ENCODE measurements at places on chromosomes 7 and 10.

- no peak for DNase-seq
These were observed 37.0 kb downstream of the GSDME start for GRCh38 chr7:24720283-24720682.

DNA sequence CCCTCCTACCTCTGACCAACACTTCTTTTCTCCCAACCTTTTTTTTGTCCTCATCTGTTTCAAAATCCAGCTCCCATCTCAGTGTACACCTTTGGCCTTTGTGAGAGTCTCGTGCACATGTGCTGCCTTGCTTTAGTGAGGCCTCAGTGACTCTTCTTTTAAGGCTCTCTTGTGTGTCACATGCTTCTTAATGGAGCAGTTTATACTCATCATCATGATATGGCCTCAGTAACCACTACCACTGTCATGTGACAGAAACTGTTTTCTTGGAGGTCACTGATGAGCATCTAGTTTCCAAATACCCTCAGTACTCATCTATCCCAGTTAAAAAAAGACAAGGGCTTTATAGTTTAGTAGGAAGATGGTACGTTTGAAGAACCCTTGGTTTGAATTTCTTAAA, 8.1 kb upstream of the ARHGAP22 start:
- DNase-seq: no peak

GRCh38 chr7:80722616-80723195, 84.3 kb downstream of the CD36 start:
- DNase-seq: peak; percentile 79

DNA sequence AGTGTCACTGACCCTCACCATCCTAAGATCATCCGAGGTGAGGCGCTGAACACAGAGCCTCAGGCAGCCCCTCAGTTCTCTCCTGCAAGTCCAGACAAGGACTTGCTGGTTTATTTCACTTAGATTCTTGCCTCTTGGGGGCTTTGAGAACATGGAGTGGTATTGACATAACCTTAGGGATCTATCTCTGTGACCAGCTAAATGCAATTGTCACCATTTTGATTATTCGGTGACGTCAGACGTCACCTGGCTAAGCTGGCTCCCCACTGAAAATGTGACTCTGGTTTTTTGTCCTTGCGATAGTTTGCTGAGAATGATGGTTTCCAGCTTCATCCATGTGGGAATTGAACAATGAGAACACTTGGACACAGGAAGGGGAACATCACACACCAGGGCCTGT, 49.2 kb upstream of the SFMBT2 start:
- DNase-seq: no peak

DNA sequence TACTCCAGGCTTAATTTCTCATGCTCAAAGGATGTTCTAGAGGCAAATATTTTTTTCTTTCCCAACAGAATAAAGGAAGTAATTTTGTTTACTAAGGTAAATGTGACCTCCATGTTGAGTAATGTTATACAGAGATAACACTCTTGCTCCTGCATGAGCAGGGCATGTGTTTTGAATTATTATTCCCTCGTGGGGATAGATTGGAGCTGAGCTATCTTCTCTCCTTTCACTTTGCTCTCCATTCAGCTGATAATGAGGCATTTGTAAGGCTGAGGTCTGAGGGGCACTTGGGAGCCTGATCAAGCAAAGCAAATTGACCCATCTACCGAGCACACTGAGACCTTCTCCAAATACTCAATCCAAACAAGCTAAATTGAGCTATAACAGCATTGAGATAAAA, 50.7 kb upstream of the GHITM start:
- DNase-seq: no peak

GRCh38 chr10:74365109-74365508, 214.1 kb downstream of the ADK start:
- no peak for DNase-seq

- DNase-seq: no peak
These were observed 113.3 kb downstream of the ITGA8 start for GRCh38 chr10:15606377-15606776.

DNA sequence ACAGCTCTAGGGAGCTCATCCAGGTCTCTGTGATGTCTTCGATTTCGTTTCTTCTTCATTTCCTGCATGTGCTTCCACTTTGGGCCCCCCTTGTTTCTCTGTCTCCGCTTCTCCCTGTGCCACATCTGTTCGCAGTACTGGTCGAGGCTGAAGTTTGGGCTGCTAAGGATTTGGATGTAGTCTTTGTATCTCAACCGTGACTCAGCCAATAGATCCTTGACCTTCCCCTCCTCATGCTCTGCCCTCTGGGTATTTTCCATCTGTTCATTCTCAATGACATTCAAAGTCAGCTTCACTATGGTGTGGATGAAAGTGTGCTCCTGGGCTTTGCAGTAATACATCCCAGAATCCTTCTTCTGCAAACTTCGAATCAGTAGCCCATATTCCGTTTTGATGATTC, 187.4 kb downstream of the SEMA3D start:
- no peak for DNase-seq

GRCh38 chr7:154777489-154777888, 225.4 kb downstream of the PAXIP1 start:
- no peak for DNase-seq

DNA sequence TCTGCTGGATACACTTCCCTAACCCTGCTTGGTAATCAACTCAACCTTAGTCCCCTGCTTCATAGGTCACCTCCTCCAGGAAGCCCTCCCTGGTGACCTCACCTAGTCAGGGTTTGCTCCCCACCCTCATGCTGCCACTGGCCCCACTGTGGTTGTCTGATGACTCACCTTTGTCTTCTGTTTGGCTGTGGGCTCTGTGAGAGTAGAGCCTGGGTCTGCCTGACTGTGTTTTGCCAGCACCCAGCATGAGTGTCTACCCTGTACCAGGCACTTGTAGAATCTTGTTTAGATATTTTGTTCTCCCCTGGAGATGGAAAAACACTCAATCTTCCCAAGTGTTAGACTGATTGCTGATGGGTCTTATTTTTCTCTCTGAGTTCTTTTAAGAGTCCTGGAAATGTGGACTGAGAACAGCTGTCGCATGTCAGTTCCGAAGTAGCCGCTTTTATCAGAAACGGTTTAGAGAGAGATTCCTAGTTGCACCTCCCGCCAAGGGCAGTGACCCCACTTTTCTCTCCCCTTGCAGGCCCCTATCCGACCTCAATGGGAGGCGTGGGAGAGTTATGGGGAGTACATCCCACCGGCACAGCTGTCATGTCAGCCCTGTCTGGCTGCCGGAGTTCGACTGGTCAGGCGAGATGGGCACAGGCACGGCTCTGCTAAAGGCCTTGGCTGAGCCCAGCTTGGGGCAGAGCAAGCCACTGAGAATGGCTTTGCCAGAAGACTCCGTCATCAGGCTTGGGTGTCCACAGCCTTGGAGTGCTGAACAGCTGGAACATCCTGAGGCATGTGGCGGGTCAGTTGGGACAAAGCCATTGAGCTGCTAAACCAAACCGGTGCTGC, 134.3 kb downstream of the GRK5 start:
- DNase-seq: peak; percentile 81

GRCh38 chr7:127903892-127904669, 127.2 kb downstream of the LRRC4 start:
- DNase-seq: no peak

GRCh38 chr7:117269417-117269816, 53.4 kb downstream of the WNT2 start:
- DNase-seq: no peak

DNA sequence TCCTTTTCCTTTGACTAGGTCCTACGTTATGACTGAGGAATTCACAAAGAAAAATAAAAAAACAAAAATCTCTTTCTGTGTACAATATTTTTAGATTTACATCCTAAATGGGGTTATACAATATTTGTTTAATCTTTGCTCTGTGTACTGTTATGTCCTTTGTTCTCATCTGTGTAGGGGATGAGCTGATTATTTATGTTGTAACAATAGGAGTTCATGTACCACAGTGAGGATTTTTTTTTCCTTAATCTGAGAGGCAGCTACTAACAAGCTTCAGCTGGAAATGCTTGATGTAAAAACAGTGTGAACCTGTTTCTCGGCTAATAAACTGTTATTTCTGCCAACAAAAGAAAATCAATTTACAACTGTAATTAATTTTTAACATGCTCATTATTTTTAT, 58.0 kb downstream of the ORC5 start:
- no peak for DNase-seq

- DNase-seq: no peak
These were observed 62.4 kb upstream of the WAPL start for GRCh38 chr10:86583983-86584382.

- DNase-seq: no peak
These were observed 93.0 kb upstream of the SORCS3 start for GRCh38 chr10:104548090-104548489.

DNA sequence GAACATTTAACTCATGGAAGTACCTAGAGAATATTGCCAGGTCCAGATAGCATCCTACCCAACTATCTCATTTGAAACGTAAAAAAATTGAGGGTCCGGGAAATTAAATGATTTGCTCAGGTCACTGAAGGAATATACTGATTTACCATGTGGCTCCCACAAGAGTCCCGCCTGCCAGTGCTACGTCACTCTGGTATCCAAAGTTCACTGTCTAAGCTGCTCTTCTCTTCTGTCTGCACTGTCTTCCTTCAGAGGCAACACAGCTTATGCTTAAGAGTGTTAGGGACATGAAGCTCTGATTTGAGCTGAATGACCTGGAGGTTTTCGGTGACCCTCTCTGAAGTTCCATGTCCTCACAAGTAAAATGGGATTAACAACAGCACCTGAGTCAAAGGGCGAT, 114.6 kb downstream of the PDE1C start:
- no peak for DNase-seq

DNA sequence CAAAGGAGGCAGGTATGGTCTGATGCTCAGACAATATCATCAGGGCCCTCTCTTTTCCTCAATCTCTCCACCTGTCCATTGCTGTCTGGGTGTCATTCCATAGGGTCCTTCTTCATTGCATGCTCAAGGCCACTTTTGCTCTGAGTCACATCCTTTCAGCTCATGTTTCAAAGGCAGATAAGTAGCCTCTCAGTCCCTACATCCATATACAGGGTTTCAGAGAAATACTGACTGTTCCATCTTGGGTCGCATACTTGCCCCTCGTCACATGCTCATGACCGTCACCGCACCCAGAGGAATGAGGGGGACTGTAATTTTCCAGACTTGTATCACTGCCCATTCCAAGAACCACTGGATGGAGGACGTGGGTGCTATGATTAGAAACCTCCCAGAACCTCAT, 93.4 kb downstream of the FAM107B start:
- no peak for DNase-seq

DNA sequence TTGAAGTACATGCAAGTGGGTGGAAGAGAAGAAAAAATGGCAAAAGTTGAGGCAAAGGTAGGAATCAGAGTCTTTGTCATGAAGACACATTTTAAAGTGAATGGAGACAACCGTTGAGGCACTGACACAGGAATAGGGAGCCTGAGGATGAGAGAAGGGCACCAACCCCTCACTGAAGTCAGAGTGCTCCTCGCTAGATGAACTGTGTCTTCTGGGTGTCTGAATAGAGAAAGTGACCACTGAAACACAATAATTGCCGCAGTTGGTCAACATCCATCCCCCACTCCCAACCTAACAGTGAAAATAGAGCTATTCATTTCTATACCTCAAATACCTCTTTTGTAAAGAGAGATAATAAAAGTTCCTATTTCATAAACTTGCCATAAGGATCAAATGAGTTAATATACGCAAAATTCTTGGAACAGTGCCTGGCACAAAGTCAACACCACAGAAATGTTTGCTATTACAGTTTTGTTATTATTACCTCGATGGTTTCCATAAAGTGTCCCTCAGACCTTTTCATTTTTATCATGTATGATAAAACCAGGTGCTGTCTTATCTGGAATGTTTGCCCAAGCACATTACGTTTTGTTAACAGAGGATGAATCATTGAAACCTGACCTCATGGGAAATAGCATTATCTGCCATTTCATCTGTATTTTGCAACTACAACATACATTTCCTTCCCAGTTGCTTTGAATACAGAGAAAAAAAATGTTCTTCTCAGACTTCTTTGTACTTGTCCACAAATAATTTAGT, 61.8 kb upstream of the SP4 start:
- DNase-seq: no peak

- DNase-seq: peak; percentile 14
These were observed 31.5 kb downstream of the MBL2 start for GRCh38 chr10:52740913-52741675.

DNA sequence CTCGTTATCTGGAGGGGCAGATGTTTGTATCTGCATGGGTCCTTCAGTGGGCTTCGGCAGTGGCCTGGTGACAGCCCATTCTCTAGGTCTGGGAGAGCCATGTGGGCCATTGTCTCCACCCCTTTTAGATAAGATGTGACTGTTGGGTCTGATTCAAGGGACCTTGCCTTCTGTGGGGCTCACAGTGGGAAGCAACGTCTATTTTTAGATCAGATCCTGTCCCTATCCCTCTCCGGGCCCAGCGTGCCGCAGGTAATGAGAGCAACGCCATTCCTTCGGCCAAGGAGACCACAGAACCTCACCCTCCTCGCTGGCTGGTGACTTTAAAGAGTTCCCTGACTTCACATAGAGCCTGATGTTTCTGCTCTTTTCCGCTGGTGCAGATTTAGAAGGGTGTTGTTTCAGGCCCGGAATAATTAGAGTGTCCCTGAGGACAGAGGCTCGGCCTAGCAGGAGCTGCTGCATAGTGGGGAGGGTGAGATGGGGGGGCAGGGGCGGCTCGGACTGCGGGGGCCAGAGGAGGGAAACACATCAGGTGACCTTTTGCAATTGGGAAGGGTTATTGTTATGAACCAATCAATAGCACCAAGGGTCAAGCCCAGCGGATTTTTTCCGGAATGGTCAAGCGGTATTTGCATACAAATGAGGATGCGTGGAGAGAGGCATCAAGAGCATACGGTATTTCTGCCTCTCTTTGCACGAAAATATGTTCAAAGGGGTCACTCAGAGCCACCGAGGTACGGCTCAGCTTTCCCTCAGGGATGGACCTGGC, 503.0 kb upstream of the FOXK1 start:
- DNase-seq: peak; percentile 11

- no peak for DNase-seq
These were observed 498.6 kb downstream of the SH2D4B start for GRCh38 chr10:81036257-81036656.

- DNase-seq: no peak
These were observed 54.1 kb downstream of the MTERF1 start for GRCh38 chr7:91826377-91826776.

DNA sequence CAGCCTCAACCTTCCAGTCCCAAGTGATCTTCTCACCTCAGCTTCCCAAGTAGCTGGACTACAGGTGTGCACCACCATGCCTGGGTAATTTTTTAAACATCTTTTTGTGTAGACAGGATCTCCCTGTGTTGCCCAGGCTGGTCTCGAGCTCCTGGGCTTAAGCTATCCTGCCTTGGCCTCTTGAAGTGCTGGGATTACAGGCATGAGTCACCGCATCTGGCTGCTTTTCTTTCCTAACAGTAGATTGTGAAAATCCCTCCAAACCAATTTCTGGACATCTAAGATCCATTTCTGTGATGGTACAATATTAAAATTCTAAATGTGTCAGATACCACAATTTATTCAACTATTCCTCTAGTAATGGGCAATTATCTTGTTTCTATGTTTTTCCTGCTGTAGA, 38.7 kb downstream of the RAB18 start:
- DNase-seq: no peak

GRCh38 chr7:84474436-84474835, 279.8 kb upstream of the SEMA3A start:
- no peak for DNase-seq

GRCh38 chr10:101006593-101007098, 7.0 kb downstream of the LZTS2 start:
- no peak for DNase-seq

- DNase-seq: no peak
These were observed 380.6 kb upstream of the VSTM2A start for GRCh38 chr7:54161621-54162020.
